ENCODE measurements at places on chromosomes 11 and 22.

GRCh38 chr22:45503050-45503815 lies 550 bp downstream of the FBLN1 start:
- peak; percentile 32 for DNase-seq
- H3K27ac ChIP-seq = peak overlapping the region; percentile 59
- H3K4me1 ChIP-seq = peaks cover 34% of the 10 kb centered on the region
- H3K36me3 ChIP-seq = peaks cover 2% of the 10 kb centered on the region

DNA sequence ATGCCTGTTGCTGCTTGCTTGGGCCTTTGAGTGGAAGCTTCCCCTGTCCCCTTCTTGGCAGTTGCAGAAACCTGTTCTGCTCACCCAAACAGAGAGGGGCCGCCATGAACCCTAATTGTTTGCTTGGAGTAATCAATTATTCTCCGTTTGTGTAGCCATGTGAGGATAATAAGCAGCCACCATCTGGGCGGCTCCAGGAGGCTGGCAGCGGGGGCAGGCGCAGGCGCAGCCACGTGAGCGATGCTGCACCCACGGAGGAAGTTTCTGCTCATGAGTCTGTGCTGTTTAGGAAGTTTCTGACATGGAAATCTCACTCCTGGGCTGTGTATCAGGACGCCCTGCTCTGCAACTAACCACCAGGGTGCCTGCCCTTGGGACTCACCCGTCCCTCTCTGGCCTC lies 90.1 kb downstream of the MPPED1 start:
- no peaks in the 10 kb centered on the region for H3K4me1 ChIP-seq
- no peak overlapping the region for H3K27ac ChIP-seq
- no peak for DNase-seq
- no peaks in the 10 kb centered on the region for H3K27me3 ChIP-seq
- H3K36me3 ChIP-seq = no peaks in the 10 kb centered on the region

GRCh38 chr11:29996016-29996415 lies 20.8 kb downstream of the KCNA4 start:
- H3K27ac ChIP-seq = no peak overlapping the region
- no peaks in the 10 kb centered on the region for H3K27me3 ChIP-seq
- DNase-seq = no peak
- no peaks in the 10 kb centered on the region for H3K36me3 ChIP-seq
- H3K4me3 ChIP-seq = no peak overlapping the region

GRCh38 chr22:28869736-28870135 lies 13.6 kb upstream of the ZNRF3 start:
- no peak overlapping the region for H3K27ac ChIP-seq
- DNase-seq = no peak
- H3K4me1 ChIP-seq = no peaks in the 10 kb centered on the region
- H3K27me3 ChIP-seq = no peaks in the 10 kb centered on the region
- no peak overlapping the region for H3K4me3 ChIP-seq

GRCh38 chr11:73391665-73392064 lies 15.5 kb downstream of the RELT start:
- peaks cover 32% of the 10 kb centered on the region for H3K36me3 ChIP-seq
- H3K27me3 ChIP-seq = no peaks in the 10 kb centered on the region
- H3K4me1 ChIP-seq = peaks cover 18% of the 10 kb centered on the region
- DNase-seq = no peak
- H3K27ac ChIP-seq = no peak overlapping the region
- H3K4me3 ChIP-seq = no peak overlapping the region

GRCh38 chr22:29519996-29520395 lies 33.6 kb downstream of the THOC5 start:
- H3K36me3 ChIP-seq = peaks cover 85% of the 10 kb centered on the region
- no peak overlapping the region for H3K4me3 ChIP-seq
- DNase-seq = no peak
- H3K27ac ChIP-seq = no peak overlapping the region

DNA sequence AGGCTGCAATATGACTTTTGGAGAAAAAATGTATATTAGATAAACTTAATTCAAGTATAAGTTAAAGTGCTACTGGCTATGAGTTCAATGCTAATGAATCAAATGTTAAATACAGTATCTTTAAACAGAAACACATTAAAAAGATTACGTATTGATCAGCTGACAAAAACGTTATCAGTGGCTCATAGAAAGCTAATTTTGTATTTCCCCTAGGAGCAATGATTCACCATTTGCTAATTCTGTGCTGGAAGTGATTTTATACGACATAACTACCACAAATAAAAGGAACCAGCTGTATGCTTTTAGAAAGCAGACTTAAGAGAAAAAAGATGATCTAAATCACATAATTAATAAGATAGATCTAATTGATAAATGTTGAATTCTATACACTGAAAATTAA lies 43.6 kb downstream of the MRE11 start:
- H3K36me3 ChIP-seq = peaks cover 3% of the 10 kb centered on the region
- H3K27ac ChIP-seq = no peak overlapping the region
- no peaks in the 10 kb centered on the region for H3K27me3 ChIP-seq
- no peak overlapping the region for H3K4me3 ChIP-seq

- H3K27me3 ChIP-seq = no peaks in the 10 kb centered on the region
- H3K27ac ChIP-seq = peak overlapping the region; percentile 96
- peak overlapping the region; percentile 96 for H3K4me3 ChIP-seq
- peaks cover 28% of the 10 kb centered on the region for H3K4me1 ChIP-seq
These were observed 403 bp upstream of the SBF2 start for GRCh38 chr11:10294290-10294953.

DNA sequence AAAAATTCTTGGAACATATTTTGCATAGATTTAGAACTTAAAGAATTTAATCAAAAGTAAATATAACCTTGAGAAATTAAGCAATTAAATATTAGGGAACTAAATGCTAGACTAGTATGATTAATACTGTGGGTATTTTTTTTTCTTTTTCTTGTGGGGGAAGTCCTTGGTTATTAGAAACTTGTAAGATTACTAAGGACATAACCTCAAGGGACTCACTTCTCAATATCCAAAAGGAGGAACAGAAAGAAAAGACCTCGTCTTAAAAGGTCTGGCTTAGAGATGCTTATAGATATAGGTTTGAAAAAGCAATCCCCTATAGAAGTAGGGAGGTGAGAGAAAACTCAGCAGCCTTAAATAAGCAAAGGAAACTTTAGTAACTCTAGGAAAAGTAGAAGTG lies 368.5 kb downstream of the INSC start:
- H3K27ac ChIP-seq = no peak overlapping the region
- no peaks in the 10 kb centered on the region for H3K36me3 ChIP-seq
- H3K4me1 ChIP-seq = no peaks in the 10 kb centered on the region
- DNase-seq = no peak
- no peak overlapping the region for H3K4me3 ChIP-seq

- no peaks in the 10 kb centered on the region for H3K4me1 ChIP-seq
- H3K4me3 ChIP-seq = no peak overlapping the region
- H3K36me3 ChIP-seq = no peaks in the 10 kb centered on the region
- H3K27me3 ChIP-seq = no peaks in the 10 kb centered on the region
These were observed 7.0 kb downstream of the UCP3 start for GRCh38 chr11:74001822-74002286.

DNA sequence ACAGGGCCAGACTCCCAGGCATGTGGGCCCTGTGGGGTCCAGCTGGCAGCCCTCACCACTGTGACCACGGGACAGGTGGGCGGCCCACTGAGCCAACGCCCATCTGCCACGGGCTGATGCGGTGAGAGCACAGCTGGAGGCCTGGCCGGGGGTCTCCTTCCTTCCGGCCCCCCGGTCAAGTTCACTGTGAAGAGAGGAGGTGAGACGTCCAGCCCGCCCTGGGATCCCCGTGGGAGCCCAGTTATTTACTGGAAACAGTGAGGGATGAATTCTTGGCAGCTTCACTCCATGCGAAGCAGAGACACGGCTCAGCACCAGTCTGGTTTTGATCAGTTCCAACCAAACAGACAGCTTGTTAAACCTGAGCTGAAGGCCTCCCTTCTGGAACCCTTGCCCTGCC lies 38.7 kb downstream of the WNT11 start:
- H3K36me3 ChIP-seq = no peaks in the 10 kb centered on the region
- H3K4me1 ChIP-seq = no peaks in the 10 kb centered on the region
- no peaks in the 10 kb centered on the region for H3K27me3 ChIP-seq
- no peak for DNase-seq
- no peak overlapping the region for H3K4me3 ChIP-seq
- no peak overlapping the region for H3K27ac ChIP-seq

DNA sequence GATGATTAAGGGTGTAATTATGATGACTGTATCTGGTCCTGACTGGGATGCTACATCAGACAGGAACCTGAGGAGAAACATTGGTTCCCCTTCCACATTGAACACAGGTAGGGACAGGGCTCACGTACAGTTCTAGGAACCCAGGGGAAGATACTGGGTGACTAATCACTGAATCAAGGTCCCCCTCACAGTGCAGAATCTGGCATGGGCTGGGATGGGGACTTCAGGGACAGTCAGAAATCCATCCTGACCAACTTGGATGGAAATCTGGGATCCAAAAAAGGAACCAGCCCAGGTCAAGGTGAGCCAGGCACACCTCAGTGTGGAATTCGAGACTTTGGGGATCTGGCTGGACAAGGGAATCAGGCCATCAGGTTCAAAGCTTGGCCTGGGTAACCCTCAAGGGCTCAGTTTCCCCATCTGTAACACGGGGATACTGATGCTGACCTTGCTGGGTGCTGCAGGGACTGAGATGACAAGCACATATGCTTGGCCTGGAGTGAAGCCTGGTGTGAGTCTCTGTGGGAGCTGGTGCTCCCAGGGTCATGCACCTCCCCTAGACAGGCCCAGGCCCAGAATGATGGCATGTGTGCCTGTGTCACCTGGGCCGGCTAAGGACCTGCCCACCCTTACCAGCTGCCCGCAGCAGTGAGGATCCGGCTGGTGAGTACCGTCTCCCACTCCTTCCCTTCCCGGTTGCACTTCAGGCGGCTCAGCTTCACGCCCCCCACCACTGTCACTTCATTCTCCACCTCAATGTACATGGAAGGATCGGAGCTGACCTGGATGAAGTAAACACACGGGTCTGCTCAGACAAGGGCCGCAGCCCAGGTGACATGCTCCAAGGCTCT lies 67.4 kb upstream of the CLTCL1 start:
- no peak overlapping the region for H3K4me3 ChIP-seq
- H3K27me3 ChIP-seq = no peaks in the 10 kb centered on the region
- peaks cover 22% of the 10 kb centered on the region for H3K4me1 ChIP-seq
- H3K36me3 ChIP-seq = peaks cover 70% of the 10 kb centered on the region
- no peak for DNase-seq

DNA sequence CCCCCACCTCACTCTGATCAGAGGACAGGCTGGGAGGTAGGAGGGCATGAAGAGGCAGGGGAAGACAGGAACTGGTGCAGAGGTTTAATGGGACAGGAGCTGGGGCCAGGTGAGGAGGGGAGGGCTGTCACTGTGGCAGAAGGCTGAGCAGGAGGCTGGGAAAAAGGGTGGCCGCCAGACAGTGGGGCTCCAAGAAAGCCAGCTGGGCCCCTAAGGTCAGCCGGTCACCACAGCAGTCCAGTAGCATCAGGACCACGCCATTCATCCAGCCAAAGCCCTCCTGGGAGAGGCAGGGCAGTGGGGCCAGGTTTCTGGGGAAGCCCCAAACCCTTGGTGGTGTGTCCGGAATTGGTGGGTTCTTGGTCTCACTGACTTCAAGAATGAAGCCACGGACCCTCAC lies 8.5 kb upstream of the TREH start:
- no peak for DNase-seq
- H3K36me3 ChIP-seq = no peaks in the 10 kb centered on the region
- H3K27me3 ChIP-seq = no peaks in the 10 kb centered on the region
- H3K27ac ChIP-seq = no peak overlapping the region

GRCh38 chr22:20463324-20464095 lies 25.9 kb upstream of the SCARF2 start:
- no peak overlapping the region for H3K4me3 ChIP-seq
- no peak for DNase-seq

- no peaks in the 10 kb centered on the region for H3K36me3 ChIP-seq
- H3K4me1 ChIP-seq = peaks cover 16% of the 10 kb centered on the region
These were observed 1.6 kb downstream of the PAX6 start for GRCh38 chr11:31809541-31809856.

- H3K36me3 ChIP-seq = peaks cover 20% of the 10 kb centered on the region
- H3K4me1 ChIP-seq = peaks cover 69% of the 10 kb centered on the region
- H3K27ac ChIP-seq = peak overlapping the region; percentile 88
These were observed 1.1 kb upstream of the EMID1 start for GRCh38 chr22:29204455-29205183.

- H3K4me3 ChIP-seq = no peak overlapping the region
- DNase-seq = no peak
- H3K27me3 ChIP-seq = peaks cover 13% of the 10 kb centered on the region
- H3K36me3 ChIP-seq = no peaks in the 10 kb centered on the region
These were observed 329.5 kb downstream of the MIAT start for GRCh38 chr22:26986884-26987283.

DNA sequence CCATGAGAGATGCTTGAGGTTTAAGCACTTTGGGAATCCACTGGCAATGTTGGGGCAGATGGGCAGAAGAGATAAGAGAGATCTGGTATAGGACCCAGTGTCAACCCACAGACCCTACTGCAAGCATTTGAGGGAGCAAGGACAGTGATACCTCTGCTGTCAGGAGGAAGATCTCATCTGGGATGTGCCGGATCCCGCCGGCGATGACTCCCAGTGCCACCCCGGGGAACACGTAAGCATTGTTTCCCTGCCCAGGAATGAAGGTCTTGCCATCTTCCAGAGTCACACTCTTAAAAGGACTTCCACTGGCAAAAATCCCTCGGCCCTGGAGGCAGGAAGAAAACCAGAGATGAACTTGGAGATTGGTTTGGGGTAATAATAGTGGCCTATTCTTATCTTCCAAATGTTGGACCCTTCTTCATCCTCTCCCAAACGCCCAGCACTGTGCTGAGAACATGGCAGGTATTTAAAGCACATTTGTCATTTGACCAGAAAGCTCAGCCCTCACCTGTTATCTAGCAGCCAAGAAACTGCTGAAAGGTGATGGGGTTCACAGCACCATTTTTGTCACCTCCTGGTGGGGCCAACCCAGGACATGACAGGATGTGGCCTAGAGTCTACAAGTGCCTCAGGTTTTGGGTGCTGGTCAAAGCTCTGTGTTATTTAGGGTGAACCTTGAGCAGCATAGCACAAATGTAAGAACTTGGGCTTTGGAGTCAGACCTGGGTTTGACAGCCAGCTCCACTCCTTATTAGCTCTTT lies 71.7 kb downstream of the CCDC81 start:
- H3K4me3 ChIP-seq = no peak overlapping the region
- H3K36me3 ChIP-seq = no peaks in the 10 kb centered on the region
- H3K27ac ChIP-seq = no peak overlapping the region
- H3K4me1 ChIP-seq = peaks cover 9% of the 10 kb centered on the region
- no peak for DNase-seq

DNA sequence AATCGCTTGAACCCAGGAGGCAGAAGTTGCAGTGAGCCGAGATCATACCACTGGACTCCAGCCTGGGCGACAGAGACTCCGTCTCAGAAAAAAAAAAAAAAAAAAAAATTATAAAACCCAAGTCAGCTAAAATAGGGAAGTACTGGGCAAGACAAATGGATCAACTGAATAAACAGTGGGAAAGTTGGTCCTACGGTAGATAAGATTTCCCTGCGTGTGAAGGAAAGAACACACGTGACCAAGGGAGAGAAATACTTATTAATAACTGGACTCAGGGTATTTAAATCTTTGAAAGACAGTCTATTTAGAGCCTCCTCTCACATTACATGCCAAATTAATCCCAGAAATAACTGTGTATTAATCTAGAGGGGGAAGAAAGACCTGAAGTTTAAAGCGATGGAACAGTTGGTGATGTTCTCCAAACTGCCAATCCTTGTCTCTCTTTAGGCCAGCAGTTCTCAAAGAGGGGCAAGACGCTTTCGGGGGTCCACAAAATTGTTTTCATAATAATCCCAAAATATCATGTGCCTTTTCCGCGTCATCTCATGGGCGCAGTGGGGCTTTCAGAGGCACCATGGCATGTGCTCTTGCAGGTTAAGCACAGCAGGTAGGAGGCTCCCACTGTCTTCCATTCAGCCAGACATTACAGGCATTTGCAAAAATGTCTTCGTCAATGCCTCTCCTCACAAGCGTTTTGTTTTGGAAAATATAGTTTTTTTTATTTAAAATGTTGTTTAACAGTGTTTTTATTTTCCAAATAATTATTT lies 6.6 kb downstream of the RTL6 start:
- no peak overlapping the region for H3K4me3 ChIP-seq
- peaks cover 5% of the 10 kb centered on the region for H3K4me1 ChIP-seq
- no peak overlapping the region for H3K27ac ChIP-seq
- DNase-seq = no peak
- peaks cover 20% of the 10 kb centered on the region for H3K36me3 ChIP-seq

All from SJSA1 (cell line).